OCI-LY7 (cell line): ENCODE measurements at places on chromosomes 7 and 10.
A peak's percentile ranks its signal among the peaks of the same experiment; 100 is the strongest.

DNA sequence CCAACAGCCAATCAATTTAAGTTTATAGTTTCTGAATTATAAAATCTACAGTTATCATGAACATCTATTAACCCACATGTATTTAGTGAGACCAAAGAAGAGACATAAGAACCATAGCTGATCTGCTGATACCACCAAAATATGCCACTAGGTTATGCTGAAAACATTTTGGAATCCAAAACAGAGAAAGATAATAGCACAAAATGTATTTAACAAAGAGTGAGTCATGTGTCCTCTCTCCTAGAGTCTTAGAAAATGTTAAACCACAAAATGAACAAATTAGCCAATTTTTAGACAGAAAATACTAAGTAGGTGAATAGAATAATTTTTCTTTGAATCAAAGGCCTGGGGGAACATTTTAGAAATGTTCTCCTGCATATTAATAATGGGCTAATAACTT, 527.5 kb downstream of the GPAM start:
- no peak for DNase-seq

- DNase-seq = no peak
These were observed 706.8 kb upstream of the POT1 start for GRCh38 chr7:125636320-125636962.

GRCh38 chr10:81068460-81068859, 530.8 kb downstream of the SH2D4B start:
- no peak for DNase-seq

DNA sequence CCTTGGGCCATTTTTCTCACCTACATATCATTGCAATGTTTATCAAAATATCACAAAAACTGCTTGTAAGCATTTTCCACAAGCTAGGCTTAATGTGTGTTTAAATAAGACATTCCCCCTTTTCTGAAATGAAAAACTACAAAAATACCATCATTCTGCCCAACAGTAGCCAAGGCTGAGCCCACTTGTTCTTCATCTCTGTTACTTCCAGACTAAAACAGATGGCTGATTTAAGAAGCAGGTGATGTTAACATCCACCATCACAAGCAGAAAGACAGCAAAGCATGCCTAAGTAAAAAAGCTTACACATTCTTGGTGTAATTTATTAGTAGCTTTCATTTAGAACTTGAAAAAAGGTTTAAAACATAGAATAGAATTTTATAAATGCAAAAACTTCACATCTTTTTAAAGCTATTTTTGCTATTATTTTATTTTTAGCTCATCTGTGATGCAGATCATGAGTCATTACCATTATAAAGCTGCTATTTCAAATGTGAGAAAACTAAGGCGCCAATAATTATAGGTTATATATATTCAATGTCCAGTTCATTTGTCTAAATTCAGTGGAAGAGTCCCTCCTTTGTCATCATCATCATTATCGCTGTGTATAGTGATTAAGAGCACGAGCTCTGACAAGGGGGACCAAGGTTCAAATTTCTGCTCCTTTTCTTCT, 109.4 kb downstream of the RELN start:
- DNase-seq = no peak

- DNase-seq = no peak
These were observed 117.9 kb downstream of the LRRC18 start for GRCh38 chr10:48821692-48822091.

DNA sequence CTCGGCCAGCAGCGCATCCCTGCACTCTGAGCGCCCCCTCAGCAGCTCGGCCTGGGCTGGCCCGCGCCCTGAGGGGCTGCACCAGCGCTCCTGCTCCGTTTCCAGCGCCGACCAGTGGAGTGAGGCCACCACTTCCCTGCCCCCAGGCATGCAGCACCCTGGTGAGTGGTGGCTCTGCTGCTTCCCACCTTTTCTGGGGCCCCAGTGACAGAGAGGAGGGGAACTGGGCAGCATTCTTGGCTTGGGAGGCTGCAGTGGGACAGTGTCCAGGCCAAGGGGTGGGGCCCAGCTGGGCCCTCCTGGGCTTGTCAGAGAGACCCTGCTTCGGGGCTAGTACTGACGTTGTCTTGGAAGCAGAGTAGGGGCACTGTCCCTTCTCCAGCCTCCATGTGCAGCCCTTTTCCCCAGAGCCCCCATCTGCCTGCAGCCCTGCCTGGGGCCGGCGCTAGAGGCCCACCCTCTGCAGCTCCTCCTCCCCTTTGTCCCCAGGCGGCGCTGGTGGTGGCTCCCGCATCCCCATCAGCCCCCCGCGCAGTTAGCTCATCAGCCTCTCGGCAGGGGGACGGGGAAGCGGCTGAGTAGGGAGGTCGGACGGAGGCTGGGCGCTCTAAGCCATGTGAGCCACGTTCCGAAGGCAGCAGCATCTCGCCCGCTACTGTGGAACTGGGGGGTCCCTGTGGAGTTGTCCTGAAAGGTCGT, 29.2 kb downstream of the GBX1 start:
- no peak for DNase-seq

- DNase-seq = no peak
These were observed 194.0 kb upstream of the AHR start for GRCh38 chr7:17104419-17104818.

- DNase-seq = no peak
These were observed 727.9 kb upstream of the KCND2 start for GRCh38 chr7:119545118-119545517.

GRCh38 chr7:145732521-145732920, 384.1 kb upstream of the CNTNAP2 start:
- DNase-seq = no peak

- DNase-seq = no peak
These were observed 128.3 kb upstream of the ASAH2 start for GRCh38 chr10:50379616-50380015.

- DNase-seq = no peak
These were observed 15.7 kb upstream of the ARMC3 start for GRCh38 chr10:22911889-22912762.

- DNase-seq = no peak
These were observed 98.4 kb upstream of the FAM3C start for GRCh38 chr7:121494516-121494915.

GRCh38 chr10:59561477-59562121, 148.1 kb downstream of the SLC16A9 start:
- no peak for DNase-seq

DNA sequence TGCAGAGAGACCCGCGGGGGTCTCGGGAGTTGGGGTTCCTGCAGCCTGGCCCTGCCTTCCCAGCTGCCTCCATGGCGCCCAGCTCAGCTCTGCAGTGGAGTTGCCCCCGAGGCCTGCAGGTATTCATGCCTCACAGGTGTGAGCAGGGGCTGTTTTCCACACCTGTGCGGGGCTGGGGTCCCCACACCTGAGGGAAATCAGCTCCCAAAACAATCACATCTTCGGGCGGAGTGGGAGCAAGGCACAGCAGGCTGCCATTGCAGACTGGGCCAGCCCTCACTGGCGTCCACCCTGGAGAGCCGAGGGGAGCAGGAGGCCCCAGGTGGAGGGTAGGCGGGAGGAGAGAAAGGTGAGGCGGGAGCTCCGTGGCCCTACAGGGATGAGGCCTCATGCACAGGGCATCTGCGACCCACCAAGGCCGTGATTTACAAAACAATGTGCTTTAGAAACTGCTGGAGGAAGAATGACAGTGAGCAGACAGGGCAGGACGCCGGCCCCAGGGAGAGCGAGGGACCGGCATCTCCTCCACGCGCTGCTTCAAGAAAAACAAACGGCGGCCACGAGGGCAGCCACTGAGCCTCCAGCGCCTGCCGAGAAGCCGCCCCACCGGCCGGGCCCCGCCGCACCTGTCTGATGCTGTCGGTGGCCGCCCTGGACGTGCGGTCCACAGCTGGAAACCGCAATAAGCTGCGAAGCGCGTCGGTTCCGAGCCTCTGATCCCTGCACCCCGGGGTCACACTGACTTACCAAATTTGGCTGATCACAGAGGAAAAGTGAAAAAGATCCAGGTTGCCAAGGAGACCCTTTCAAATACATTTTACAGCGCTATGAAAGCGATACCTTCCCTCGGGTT, 53.0 kb upstream of the PDGFA start:
- DNase-seq = no peak

GRCh38 chr7:130288829-130289228, 4.1 kb upstream of the CPA4 start:
- DNase-seq = no peak

DNA sequence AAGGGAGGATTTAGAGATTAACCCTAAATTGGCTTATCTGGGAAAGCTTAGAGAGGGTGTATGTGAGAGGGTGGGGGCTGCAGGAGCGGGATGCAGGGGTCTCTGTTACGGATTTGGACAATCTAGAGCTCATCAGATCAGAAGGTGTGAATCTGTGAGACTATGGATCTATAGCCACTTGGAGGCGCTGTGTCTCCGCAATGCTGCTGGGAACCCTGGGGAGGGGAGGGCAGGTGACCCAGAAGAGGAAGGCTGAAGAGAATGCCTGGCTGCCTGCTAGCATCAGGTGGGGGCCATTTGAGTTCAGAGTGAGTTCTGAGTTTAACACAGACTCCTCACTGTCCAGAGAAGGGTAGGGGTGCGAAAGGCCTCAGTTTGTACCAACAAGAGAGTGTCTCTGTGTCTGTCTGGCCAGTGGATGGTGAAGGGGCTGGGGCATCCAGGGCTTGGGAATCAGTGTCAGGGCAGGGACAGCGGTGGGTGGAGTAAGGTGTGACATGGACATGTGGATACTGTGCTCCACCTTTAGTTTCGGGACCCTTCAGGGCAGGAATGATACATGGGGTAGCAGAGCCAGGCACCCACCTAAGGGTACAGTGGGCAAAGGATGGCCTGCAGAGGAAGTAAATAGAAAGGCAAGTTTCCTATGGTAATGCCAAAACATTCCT, 187.3 kb upstream of the PRSS58 start:
- peak; percentile 11 for DNase-seq

GRCh38 chr7:103504505-103505135, 58.6 kb upstream of the SLC26A5 start:
- no peak for DNase-seq

DNA sequence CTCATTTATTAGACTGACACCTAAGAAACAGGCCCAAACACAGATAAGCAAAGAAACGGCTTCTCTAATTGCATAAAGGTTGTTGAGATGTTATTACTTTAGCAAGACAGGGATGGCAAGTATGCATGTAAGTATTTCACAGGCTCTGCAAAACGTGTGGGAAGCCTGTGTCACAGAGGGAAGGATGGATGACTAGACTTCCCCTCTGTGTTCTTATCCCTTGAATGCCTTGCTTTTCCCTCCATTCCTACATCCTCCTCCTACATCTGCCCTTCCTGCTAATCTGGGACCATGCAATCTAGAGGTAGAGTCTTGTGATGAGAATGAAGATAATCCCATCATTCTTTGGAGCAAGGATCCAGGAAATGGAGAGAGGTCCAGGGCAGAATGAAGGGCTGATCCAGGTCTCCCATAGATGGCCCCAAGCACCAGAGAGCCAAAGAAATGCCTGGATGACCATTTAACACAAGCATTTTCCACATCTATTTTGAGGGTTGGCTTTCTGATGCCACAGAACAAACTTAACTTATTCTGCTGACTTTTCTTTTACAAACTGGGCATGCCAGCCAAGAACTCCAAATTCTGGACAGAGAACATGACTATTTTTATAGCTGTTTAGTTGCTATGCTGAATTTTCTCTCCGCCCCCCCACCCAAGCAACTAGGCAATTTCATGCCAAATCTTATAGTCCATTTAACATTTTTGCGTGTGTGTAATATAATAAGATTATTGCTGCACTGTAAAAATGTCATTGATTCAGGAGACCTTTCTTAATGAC, 48.1 kb downstream of the NRP1 start:
- no peak for DNase-seq

GRCh38 chr7:41769162-41769561, 66.3 kb upstream of the INHBA start:
- DNase-seq = no peak

- no peak for DNase-seq
These were observed 477.0 kb downstream of the PTPRN2 start for GRCh38 chr7:158110661-158111048.

DNA sequence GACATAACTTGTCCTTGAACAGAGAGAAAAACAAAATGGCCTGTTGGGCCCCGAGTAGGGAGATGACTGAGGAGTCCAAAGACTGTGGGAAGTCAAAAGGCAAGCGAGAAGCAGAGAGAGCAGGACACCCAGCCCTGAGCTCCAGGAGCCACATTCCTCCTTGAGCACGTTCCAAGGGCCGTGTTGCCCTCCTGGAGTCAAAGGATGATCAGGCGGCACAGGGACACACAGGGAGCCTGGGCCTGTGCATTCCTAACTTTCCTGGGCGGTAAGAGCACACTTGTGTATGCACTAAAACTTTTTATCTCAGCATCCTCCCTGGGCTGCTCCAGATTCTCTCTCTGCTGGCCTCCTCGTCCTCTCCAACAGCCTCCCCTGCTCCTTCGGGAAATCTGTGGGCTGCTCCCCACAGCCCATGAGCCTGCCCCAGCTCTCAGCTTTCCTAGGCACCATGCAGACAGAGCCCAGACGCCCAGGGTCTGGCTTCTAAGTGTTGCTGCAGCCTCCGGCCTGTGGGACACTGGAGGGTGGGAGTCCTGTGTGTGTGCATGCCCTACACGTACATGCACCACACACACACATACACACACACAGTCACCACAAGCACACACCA, 281.8 kb downstream of the POU6F2 start:
- no peak for DNase-seq

- peak; percentile 46 for DNase-seq
These were observed 879 bp downstream of the NUDT5 start for GRCh38 chr10:12194752-12195271.

- DNase-seq = no peak
These were observed 153.0 kb upstream of the PPP2R2D start for GRCh38 chr10:131747791-131748190.

- DNase-seq = no peak
These were observed 20.8 kb upstream of the CYTH3 start for GRCh38 chr7:6293202-6293601.

DNA sequence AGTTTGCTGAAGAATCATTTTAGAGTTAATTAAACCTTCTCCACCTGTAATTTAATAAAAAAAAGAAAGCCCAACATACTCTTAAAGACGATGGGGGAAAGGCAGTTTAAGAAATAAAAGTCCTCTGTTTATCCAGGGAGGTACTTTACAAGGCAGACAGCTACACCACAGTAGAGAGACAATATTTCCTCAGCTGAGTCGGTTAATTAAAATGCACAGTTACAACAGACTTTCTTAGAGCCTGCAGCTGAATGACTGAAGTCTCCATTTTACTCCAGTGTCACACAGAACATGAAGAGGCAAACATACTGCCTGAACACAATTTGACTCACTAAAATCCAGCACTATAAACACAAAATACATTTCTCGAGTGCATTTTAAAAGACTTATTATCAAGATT, 15.1 kb downstream of the LRRTM3 start:
- no peak for DNase-seq

DNA sequence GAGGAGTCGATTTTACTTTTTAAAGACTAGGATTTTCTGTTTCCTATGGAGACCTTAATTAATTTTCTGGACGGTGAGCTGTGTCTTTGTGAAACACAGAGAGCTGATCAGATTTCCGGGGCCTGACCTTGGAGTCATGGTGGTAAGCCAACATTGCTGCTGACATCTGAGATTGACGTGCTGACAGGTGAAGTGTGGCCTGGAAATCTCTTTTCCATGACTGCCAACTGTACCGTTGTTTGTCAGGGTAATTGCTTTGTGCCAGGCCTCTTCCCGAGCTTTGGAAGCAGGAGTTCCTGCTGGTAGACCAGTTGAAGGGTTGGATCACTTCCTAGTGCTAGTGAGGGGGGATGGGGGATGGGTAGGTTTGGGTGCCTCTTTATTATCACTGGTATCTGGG, 71.2 kb downstream of the ADRA2A start:
- no peak for DNase-seq

GRCh38 chr10:47101807-47102206, 190.6 kb downstream of the PTPN20 start:
- DNase-seq = no peak
